Renal cortical epithelial cell (primary cell): ENCODE measurements at places on chromosomes 5 and 9.
A peak's percentile ranks its signal among the peaks of the same experiment; 100 is the strongest.

GRCh38 chr5:20572614-20573013, 584.6 kb upstream of the CDH18 start:
- peak; percentile 84 for DNase-seq

DNA sequence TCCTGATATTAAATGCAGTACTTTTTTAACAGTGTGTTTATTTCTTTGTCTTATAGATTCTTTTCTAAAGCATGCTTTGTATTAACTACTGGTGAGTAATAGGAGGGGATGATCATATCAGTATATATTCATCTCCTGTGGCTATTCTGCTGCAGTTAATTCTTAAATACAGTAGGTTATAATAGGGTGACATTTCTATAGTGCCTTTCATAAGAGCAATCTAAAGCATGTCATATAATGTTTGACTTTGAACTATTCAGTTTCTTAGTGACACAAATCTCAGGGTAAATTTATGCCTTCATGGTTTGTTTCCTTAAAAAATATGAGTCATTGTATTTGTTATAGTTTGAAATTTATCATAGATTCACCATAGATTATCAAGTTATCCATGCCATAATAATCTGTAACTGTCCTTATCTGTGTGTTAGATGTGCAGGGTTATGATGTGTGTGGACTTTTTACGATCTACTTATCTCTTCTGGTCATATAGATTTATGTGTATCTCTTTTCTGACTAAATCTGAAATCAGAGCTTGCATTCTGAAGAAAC, 1019.5 kb downstream of the NR2F1-AS1 start:
- DNase-seq = no peak

- no peak for DNase-seq
Observed at GRCh38 chr9:111615928-111616327, 15.2 kb upstream of the DNAJC25 start.

DNA sequence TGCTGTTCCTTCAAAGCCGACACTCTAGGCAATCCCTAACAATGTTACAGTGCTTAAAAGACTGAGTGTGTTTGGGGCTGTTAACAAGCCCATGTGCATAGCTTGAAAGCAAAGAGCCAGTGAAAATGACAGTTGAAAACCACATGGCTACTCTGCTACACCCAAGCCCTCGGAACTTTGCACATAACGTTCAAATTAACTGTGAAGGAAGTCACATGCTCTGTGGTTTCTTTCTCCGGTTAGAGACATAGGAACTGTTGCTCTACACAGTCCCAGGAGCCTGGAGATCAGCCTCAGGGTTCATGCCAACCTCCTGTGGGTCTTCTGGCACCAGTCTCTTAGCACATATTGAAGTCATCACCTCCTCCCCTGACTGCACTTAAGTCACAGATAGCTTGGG, 51.1 kb downstream of the C9orf152 start:
- peak; percentile 69 for DNase-seq
